ENCODE measurements at places on chromosomes 6 and 20.

DNA sequence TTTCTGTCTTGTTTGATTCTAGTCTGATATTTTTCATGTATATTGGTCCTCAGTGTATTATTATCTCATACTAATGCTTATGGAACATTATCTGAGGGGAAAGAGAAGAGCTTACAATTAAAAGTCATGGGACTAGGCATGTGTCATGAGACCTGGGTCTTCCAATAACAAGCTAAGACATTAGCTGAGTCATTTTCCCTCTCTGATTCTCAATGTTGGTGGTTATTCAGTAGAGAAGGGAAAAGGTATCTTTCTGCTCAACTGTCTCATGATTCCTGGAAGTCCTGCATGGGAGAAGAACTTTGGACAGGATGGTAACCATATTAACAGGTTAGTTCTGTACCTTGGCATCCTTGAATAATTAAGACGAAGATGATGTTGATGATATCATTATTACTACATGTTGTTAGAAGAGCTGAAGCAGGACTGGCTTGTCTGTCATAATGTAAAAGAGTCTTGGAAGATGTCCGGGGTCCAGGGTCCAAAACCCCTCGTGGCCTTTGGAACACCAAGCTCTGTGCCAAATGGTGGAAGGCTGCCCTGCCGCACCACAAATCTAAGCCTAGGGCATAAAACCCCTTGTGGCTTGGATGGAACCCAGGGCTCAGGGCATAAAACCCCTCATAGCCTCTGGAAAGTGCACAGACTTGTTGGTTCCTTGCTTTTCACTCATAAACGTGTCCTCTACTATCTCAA is 19.1 kb downstream of the TRIM38 start:
- peaks cover 57% of the 10 kb centered on the region for H3K36me3 ChIP-seq
- peaks cover 23% of the 10 kb centered on the region for H3K4me1 ChIP-seq
- H3K4me3 ChIP-seq, result no peak overlapping the region
- no peak for DNase-seq

DNA sequence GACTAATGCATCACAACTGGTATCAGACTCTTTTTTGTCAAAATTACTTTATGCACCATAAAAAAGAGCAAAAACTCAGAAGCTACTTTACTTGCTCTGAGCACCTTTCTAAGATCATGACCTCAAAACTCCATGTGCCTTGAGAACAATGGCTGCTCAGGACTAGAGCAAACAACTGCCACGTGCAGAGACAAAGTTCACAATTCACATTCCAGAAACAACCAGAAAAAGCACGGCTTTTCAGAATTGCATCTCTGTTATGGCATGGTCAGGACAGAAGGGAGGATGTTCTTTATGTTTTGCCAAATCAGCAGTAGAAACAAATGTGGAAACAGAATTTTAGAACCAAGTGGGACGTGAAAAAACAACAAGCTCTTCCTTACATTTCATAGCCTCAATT is 70.5 kb downstream of the CNKSR3 start:
- H3K36me3 ChIP-seq, result no peaks in the 10 kb centered on the region
- H3K27ac ChIP-seq, result no peak overlapping the region
- no peaks in the 10 kb centered on the region for H3K27me3 ChIP-seq

- no peak overlapping the region for H3K4me3 ChIP-seq
- no peak overlapping the region for H3K27ac ChIP-seq
- H3K27me3 ChIP-seq, result no peaks in the 10 kb centered on the region
- no peak for DNase-seq
- peaks cover 4% of the 10 kb centered on the region for H3K4me1 ChIP-seq
- H3K36me3 ChIP-seq, result no peaks in the 10 kb centered on the region
These were observed 125.1 kb downstream of the OLIG3 start for GRCh38 chr6:137369136-137369535.

DNA sequence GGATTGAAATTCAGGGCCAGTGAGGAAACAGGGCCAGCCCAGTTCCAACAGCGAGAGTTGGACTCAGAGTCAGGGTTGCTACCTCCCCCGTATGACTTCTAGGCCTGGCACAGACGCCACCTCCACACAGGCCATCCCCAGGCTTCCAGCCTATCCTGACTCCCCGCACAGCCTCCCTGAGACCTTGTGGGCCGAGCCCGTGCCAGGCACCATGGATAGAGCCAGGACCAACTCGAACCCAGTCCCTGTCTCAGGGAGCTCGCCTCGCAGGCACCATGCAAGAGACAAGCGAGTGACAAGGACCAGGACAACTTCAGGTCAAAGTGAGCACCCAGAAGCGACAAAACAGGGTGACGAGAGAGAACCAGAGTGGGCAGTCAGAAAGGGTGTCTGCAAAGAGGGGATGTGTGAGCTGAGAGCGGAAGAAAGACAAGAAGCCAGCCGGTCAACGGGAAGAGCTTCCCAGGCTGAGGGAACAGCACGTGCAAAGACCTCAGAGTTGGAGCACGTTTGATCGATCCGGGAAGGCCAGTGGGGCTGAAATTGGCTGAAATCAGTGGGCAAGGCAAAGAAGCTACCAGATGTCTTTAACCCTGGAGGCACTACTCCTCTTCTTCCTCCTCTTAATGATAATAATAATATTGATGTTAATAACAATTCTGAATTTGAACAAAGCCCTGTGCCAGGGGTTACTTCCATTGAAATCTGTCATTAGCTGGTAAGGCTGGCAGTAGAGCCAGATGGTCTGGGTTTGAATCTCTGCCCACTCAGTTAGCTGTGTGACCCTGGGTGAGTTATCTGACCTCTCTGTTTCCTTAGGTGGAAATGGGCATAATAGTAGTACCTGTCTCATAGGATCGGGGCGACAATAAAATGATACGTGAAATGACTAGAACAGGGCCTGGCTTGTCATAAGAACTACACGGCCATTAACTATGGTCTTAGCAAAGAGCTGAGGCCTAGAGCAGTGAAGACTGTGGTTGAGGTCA is 45.0 kb downstream of the KIAA1755 start:
- H3K36me3 ChIP-seq, result no peaks in the 10 kb centered on the region
- no peak overlapping the region for H3K4me3 ChIP-seq
- H3K27me3 ChIP-seq, result no peaks in the 10 kb centered on the region
- no peak for DNase-seq
- no peak overlapping the region for H3K27ac ChIP-seq

DNA sequence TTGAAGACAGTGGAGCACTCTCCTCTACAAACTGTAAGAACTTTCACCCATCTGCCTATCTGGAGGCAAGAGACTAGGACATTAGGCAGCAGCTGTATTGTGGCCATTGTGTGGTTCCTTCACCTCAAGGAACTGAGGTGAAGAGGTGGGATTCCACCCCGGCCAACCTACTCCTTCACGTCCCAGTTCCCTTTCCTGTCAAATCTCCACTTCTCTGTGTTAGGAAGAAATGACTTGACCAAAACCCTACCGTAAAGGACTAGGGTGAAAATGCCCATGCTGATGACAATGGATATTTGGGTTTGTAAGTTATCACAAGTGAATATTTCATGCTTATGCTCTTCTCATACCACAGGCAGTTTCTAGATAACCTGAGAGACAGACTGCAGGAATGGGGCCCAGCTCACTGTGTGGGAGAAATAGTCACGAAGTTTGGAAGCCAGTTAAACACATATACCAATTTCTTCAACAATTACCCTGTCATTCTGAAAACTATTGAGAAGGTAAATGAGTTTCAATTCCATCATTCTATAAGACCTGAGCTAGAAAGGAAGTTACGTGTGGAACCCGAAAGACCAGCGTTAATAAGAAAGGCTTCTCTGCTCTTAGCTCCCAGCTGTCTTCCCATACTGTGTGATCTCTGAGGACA is 86.6 kb downstream of the ECT2L start:
- H3K36me3 ChIP-seq, result peaks cover 1% of the 10 kb centered on the region
- peak; percentile 6 for DNase-seq
- H3K4me3 ChIP-seq, result no peak overlapping the region
- no peak overlapping the region for H3K27ac ChIP-seq
- no peaks in the 10 kb centered on the region for H3K4me1 ChIP-seq

DNA sequence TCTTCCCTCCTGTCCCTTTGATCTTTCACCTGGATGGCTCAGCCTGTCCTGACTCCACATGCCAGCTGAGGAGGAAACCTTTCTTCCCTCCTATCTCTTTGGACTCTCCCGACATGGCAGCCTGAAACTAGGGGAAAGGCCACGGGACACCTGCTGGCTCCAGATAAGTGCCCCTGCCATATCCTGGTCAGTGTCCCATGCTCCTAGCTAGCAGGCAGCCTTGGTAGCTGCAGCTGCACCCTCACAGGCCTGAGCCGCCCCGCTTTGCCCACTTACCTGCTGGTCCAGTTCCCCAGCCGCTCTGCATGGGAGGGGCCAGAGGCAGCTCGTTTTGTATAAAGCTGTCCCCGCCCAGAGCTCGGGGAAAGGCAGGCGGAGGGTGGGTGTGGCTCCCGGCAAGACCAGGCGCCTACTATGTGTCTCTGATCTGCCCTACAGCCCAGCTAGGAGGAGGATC is 7.4 kb upstream of the SLC52A3 start:
- H3K27me3 ChIP-seq, result peaks cover 2% of the 10 kb centered on the region
- no peaks in the 10 kb centered on the region for H3K36me3 ChIP-seq
- DNase-seq, result no peak

GRCh38 chr20:35618263-35619131 is 2.9 kb downstream of the SPAG4 start:
- H3K36me3 ChIP-seq, result peaks cover 2% of the 10 kb centered on the region
- DNase-seq, result peak; percentile 38
- peak overlapping the region; percentile 32 for H3K27ac ChIP-seq
- H3K4me3 ChIP-seq, result peak overlapping the region; percentile 82
- H3K4me1 ChIP-seq, result peaks cover 48% of the 10 kb centered on the region
- peaks cover 4% of the 10 kb centered on the region for H3K27me3 ChIP-seq

GRCh38 chr6:56555438-56555872 is 87.2 kb downstream of the DST start:
- H3K4me3 ChIP-seq, result no peak overlapping the region
- H3K27me3 ChIP-seq, result no peaks in the 10 kb centered on the region
- DNase-seq, result no peak
- H3K27ac ChIP-seq, result no peak overlapping the region
- no peaks in the 10 kb centered on the region for H3K36me3 ChIP-seq
- no peaks in the 10 kb centered on the region for H3K4me1 ChIP-seq

DNA sequence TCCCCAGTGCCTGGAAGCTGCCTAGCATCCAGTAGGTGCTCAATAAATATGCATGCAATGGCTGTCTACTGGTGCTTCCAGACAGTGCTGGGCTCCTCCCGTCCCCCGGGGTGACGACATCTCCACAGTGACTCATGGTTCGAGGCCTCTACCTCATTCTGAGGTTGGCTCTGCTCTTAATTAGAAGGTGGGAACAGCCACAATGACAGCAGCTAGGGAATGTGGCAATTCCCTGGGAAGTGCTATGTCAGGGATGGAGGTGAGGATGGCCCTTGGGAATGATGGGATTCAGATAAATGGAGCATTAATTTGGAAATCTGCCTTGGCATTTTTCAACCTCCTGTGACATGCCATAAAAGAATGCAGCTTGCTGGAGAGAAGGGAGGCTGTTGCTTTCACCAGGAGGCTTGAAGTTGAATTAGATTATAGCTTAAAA is 43.5 kb upstream of the NFATC2 start:
- peaks cover 9% of the 10 kb centered on the region for H3K4me1 ChIP-seq
- no peak overlapping the region for H3K4me3 ChIP-seq
- no peaks in the 10 kb centered on the region for H3K36me3 ChIP-seq

DNA sequence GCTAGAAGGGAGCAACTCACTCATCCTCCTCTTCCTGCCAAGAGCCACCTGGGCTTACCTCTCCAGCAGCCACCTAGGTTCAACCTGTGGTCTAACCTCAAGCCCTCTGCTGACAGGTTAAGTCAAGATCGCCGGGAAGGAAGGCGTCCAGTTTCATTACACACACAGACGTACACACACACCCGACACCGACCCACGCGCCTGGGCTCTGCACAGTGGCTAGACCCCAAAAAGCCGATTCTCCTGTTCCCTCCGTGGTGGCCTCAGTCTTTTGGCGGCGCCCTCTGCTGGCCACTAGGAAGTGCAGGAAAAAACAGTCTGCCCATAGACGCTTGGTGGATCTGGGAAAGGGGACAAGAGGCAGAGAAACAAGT is 52.8 kb downstream of the MRPL14 start:
- H3K27me3 ChIP-seq, result peaks cover 3% of the 10 kb centered on the region
- peaks cover 19% of the 10 kb centered on the region for H3K4me1 ChIP-seq
- no peaks in the 10 kb centered on the region for H3K36me3 ChIP-seq
- DNase-seq, result peak; percentile 73

DNA sequence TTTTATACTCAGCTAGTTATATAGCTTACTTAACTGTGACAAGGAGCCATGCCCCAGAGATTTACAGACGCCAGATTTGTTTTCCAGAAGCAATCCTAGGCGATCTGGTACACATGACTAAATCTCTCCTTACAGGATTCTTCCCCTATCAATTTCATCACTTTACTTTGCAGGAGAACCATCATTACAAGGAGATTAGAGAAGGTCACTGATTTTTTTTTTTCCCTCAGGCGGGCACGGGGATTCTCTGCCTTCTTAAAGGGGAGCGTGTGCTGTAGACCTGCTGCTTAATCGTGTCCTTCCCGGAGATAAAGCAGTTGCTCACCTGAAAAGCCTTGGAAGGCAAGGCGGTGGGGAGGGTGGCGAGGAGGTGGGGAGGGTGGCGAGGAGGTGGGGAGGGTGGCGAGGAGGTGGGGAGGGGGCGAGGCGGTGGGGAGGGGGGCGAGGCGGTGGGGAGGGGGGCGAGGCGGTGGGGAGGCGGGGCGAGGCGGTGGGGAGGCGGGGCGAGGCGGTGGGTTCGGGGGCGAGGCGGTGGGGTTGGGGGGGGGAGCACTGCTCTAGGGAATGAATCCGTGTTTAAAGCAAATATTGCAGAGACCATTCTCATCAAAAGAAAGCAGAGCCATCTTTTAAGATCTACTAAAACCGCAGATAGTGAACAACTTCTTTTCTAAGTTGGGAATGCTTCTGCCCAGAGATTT is 14.3 kb upstream of the MRAP2 start:
- H3K4me1 ChIP-seq, result no peaks in the 10 kb centered on the region
- H3K27ac ChIP-seq, result no peak overlapping the region
- H3K36me3 ChIP-seq, result no peaks in the 10 kb centered on the region
- H3K4me3 ChIP-seq, result no peak overlapping the region

- H3K36me3 ChIP-seq, result peaks cover 5% of the 10 kb centered on the region
- peak overlapping the region; percentile 81 for H3K4me3 ChIP-seq
- H3K27me3 ChIP-seq, result no peaks in the 10 kb centered on the region
- H3K4me1 ChIP-seq, result peaks cover 25% of the 10 kb centered on the region
- no peak for DNase-seq
These were observed 2.6 kb upstream of the MRGBP start for GRCh38 chr20:62793757-62794006.

DNA sequence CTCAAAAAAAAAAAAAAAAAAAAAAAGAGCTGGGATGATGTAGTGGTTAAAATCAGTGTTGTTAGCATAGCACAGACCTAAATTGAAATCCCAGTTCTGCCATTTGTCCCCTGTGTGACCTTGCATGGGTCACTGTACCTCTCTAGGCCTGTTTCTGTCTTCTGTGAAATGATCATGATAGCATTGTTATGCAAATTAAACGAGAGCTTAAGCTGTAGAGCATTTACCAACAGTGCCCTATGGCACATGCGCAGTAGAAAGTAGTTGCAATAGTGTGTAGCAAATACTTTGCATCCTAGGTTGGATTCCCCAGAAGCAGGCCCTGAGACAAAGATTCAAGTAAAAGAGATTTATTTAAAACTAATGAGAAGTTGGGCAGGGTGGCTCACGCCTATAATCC is 7.3 kb downstream of the PSORS1C2 start:
- H3K4me3 ChIP-seq, result no peak overlapping the region
- DNase-seq, result no peak
- H3K4me1 ChIP-seq, result peaks cover 5% of the 10 kb centered on the region
- no peaks in the 10 kb centered on the region for H3K36me3 ChIP-seq
- no peak overlapping the region for H3K27ac ChIP-seq

- peak overlapping the region; percentile 45 for H3K4me3 ChIP-seq
- no peaks in the 10 kb centered on the region for H3K27me3 ChIP-seq
These were observed 28.7 kb downstream of the SGK1 start for GRCh38 chr6:134289204-134289575.

GRCh38 chr6:45327956-45328522 is at the start of gene RUNX2:
RUNX2 (plus strand) TSS chr6:45328330; CDS start chr6:45328727, 397 bp downstream.
- H3K27me3 ChIP-seq, result no peaks in the 10 kb centered on the region
- peak within 1 kb of the TSS; percentile 72 for H3K4me3 ChIP-seq
- no peaks in the 10 kb centered on the region for H3K36me3 ChIP-seq
- peak; percentile 34 for DNase-seq

All from activated naive CD4-positive, alpha-beta T cell treated with anti-CD3 and anti-CD28 coated beads for 36 hours (primary cell).